ENCODE measurements at places on chromosomes 11 and 22.

DNA sequence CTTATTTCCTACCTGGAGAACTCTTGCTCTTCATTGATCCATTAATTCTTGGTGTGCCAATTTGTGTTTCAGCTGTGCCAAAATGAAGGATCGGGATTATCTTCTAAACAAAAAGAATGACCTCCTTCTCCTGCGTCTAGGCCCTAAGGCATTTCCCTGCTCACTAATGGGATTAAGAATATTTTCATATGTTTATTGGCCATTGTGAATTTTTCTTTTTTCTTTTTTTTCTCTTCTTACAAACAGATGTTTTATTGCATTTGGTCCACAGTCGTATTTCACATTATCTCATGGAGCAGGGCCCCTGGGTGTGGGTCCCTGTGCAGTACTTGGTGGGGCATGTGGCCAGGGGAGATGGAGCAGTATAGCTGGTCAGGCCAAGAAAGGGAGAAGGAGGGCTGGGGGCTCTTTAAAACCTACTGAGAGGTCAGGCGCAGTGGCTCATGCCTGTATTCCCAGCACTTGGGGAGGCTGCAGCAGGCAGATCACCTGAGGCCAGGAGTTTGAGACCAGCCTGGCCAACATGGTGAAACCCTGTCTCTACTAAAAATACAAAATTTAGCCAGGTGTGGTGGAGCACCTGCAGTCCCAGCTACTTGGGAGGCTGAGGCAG is 35.3 kb upstream of the HORMAD2 start:
- DNase-seq = no peak

GRCh38 chr22:49367041-49367697 is 460.5 kb downstream of the BRD1 start:
- no peak for DNase-seq

- no peak for DNase-seq
These were observed 46.3 kb downstream of the TRAF6 start for GRCh38 chr11:36463781-36464180.

- no peak for DNase-seq
These were observed 12.4 kb upstream of the HTATIP2 start for GRCh38 chr11:20351136-20351535.

DNA sequence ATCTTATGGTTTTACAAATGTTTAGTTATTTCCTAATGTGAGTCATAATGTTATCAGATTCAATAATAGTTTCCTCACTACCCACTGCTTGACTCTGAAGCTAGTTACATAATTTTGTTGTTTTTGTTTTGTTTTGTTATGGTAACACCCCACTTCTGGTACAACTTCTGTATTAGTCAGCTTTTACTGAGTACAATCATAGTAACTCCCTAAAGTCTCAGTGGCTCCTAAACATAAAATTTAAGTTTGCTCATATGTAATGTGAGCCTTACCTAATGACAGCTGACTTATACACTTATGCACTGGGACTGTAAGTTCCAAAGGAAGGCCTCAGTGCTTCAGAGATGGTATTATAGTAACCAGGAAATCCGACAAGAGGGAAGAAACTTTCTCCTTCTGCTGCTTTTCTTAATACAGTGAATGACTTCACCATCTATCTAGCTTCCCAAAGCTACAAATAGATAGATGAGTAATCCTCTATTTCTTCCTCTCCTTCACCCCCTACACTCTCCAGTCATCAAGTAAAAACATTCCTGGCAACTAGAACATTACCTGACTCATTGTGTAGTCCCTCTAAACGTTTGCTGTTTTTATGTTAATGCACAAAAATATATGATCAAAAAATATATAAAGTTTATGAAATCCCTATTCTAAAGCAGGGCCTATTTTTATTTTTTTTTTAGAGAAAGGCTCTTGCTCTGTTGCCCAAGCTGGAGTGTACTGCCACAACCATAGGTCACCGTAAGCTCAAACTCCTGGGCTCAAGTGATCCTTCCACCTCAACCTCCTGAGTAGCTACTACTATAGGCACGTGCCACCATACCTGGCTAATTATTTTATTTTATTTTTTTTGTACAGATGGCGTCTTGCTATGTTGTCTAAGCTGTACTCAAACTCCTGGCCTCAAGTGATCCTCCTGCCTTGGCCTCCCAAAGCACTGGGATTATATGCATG is 563.0 kb downstream of the SOX6 start:
- DNase-seq = no peak

DNA sequence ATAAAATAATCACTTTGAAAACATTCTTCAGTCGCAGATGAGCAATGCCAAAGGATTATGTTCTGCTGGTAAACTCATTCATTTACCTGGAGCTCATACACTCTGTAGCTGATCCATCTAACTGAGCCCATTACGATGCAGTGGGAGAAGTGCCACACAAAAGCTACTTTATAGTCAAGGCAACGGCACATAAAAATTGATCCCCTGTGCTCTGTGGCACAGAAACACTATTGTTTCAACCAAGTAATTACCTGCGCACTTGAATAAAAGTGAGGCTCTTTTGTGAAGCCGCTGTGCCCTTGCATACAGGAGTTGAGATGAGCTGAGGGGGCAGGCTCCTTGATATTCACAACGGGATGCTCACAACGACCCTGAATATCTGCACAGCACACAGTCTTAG is 7.2 kb downstream of the DKK3 start:
- DNase-seq = no peak

DNA sequence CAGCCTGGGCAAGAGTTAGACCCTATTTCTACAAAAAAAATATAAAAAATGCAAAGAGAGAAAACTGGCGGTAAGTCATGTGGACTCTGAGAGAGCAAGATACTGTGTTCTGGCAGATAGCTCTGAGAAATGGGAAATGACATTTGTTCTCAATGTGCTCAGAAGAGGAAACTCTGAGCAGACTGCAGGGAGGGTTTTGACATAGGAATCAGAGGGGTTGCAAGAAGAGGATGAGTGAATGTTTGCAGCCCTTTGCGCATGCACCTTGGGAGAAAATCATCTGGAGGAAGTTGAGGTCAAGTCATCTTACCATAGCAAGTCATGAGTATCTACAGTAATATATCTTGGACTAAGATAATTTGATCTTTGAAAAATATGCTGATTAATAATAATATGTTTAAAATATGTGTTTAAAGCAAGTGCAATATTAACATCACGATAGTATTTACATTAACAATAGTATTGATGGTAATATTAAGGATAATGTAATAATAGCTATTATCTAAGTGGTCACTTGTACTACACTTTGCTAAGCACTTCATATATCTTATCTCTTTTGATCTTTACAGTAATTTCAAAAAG is 2.6 kb downstream of the ACER3 start:
- DNase-seq = no peak

DNA sequence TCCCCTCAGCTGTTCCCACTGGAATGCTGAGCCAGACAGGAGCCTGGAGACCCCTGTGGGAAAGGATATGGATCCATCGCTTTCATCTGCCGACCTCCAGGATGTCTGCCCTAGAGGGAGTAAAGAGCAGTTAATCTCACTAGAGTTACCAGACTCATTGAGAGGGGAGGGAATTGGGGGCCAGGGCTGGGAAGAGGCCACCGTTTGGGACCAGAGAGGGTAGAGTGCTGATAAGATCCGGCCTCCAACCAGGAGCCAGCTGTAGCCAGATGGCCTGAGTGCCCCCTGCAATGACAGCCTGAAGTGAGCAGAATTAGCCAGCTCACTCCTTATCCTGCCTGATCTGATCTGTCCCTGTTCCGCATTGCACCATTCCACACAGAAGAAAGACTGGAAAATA is 3.7 kb upstream of the APLNR start:
- DNase-seq = no peak

GRCh38 chr11:125398994-125399640 is 96.9 kb downstream of the FEZ1 start:
- DNase-seq = no peak

DNA sequence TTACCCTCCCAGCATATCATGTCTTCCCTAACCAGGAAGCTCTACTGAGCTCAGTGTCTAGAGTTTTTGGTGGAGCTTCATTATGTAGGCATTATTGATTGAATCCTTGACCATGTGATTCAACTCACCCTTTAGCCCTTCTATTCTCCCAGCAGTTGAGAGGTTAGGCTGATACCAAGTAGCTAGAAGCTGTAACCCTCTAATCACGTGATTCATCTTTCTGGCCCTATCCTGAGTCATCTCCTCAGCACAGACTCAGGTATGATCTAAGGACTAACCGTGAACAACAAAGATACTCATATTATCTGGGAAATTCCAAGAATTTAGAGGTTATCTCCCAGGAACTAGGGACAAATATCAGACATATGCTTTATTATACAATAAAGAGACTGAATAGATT is 625.5 kb downstream of the JRKL start:
- DNase-seq = no peak

- no peak for DNase-seq
These were observed 35.2 kb downstream of the GDPD5 start for GRCh38 chr11:75490221-75491181.

GRCh38 chr22:20514658-20515406 is 7.4 kb downstream of the MED15 start:
- DNase-seq = no peak

DNA sequence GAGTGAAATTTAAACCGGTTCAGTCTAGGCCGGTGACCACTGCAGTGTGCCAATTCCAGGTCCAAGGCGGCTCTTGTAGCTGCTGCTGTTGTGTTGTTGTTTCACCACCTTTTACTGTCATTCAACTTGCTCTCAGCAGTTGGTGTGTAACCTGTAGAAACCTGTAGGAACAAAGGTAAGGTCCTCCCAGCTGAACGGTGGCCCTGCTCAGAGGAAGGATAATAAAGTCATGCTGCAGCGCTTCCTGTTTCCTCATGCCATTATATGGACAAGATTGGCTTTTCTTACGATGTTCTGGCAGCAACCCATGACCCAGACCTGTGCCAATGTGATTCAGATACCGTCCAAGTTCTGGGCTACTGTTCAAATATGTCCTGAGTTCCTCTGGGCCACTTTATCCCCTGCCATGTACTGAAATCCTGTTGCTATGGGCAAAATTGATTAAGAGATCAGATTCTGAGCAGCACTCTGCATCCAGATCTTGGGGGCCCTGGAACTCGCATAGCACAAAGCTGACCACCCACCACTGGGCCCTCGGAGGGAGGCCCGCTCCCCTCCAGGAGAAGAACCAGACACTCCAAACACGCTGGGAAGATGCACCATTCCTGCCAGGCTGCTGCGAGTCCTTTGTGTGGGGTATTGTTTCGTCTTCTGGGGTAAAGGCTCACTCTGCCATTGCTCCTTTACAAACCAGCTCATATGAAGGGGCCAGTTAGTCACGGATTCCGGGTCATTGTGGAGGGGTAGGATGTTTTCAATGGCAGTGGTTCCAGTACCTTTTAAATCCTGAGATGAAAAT is 13.2 kb downstream of the FAM181B start:
- peak; percentile 39 for DNase-seq

- no peak for DNase-seq
These were observed 3.0 kb downstream of the OR8D1 start for GRCh38 chr11:124310721-124311120.
